Bronchus fibroblast of lung (primary cell): ENCODE measurements at places on chromosomes 5 and 9. TPM values are rescaled to one million over a fixed set of nuclear protein-coding genes. Genes with fewer than 3 reads are reported as not detected.

The CHSY3 gene
- total RNA-seq, result 1.8 and 2.4 TPM in 2 replicates

The TRIP13 gene
- total RNA-seq, result 53.3 and 54.0 TPM in 2 replicates

The MARCHF11 gene
- not detected in 2 replicates for total RNA-seq

The SAXO1 gene
- total RNA-seq, result not detected in 2 replicates

The PRRC2B gene
- total RNA-seq, result 57.8 and 66.2 TPM in 2 replicates

The GGTA1 gene
- total RNA-seq, result not detected in 2 replicates

The RANBP17 gene
- total RNA-seq, result 4.0 and 4.7 TPM in 2 replicates

The F2RL2 gene
- total RNA-seq, result 8.3 and 9.1 TPM in 2 replicates

The INSYN2B gene
- 5.2 and 5.7 TPM in 2 replicates for total RNA-seq

The FOXD1 gene
- total RNA-seq, result 18.3 and 19.5 TPM in 2 replicates
